ENCODE measurements at places on chromosomes 12 and 14.

DNA sequence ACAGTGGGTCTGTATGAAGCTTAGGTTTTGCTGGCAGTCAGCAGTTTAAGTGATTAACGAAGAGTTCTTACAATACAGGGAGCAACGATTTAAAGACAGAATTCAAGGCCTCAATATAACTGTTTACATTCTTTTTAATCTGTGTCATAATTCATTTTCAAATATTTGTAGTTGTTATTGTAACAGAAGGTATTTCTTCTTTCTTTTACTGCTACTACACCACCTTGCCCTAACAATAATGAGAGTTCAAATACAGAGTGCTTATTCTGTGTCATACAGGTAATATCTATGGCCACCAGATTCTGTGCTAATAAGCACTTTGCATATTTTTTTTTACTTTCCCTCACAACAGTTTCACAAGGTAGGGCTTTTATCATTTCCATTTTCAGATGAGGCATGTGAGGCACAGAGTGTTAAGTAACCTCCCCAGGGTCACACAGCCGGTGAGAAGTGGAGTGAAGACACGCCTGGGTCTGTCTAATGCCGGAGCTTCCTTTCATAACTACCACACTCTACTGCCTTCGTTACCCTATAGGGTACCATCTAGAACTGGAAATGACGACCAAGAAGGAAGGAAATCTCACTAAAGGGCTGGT, 81.9 kb downstream of the PELI2 start:
- DNase-seq, result no peak

DNA sequence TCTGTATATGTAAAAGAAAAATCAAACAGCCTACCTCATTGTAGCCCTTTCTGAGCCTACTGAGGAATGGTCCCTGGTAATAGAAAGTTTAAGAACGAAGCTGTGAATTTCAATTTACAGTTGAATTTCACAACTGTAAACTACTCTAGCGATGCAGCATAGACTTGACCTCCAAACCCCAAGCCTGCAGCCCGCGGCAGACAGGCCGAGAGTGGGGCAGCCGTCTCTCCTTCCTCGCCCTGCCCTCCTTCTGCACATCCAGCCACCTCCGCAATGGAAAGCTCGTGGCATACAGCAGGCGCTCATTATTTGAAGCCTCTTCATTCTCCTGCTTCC, 15.3 kb downstream of the RNASE2 start:
- no peak for DNase-seq

GRCh38 chr12:42750356-42750755, 160.8 kb upstream of the PRICKLE1 start:
- no peak for DNase-seq

DNA sequence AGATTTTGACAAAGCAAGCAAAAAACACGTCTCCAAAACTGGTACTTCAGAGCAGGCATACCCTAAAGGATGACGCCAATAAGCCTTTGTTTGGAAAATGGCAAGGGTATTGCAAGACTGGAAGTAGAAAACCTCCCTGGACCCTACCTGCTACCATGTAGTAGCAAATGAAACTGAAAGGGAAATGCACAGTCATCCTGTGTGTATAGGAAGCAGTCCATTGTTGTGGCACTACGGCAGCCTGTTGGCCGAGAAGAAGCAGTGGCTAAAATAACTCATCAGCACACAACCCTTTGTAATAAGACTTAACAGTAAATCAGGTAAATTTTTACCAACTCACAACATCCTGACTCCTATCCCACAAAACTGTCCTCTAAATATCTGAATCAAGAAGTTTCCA, 386.4 kb downstream of the RGS6 start:
- no peak for DNase-seq

- DNase-seq, result no peak
Measured at GRCh38 chr12:70260646-70261045, 17.4 kb downstream of the CNOT2 start.

DNA sequence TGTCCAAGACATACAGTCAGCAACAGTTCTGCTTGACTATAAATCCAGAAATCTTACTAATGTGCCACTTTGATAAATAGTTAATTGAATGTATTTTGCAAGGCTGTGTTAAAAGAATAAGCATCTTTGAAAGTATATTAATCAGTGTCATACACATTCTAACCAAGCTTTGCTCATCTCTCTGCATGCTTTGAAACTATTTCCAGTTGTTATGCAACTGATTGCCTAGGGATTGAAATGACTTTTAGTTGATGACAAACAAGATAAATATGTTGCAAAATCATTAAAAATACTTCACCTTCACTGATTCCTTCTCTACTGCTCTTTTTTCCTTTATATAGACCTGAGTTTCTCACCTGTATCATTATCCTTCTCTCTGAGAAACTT, 91.3 kb downstream of the AEBP2 start:
- no peak for DNase-seq

GRCh38 chr12:112815589-112816321, 24.2 kb downstream of the RPH3A start:
- DNase-seq, result no peak

- no peak for DNase-seq
Measured at GRCh38 chr12:89636776-89637160, 71.9 kb downstream of the ATP2B1 start.

GRCh38 chr14:100487304-100487703, 99.9 kb downstream of the BEGAIN start:
- DNase-seq, result no peak

DNA sequence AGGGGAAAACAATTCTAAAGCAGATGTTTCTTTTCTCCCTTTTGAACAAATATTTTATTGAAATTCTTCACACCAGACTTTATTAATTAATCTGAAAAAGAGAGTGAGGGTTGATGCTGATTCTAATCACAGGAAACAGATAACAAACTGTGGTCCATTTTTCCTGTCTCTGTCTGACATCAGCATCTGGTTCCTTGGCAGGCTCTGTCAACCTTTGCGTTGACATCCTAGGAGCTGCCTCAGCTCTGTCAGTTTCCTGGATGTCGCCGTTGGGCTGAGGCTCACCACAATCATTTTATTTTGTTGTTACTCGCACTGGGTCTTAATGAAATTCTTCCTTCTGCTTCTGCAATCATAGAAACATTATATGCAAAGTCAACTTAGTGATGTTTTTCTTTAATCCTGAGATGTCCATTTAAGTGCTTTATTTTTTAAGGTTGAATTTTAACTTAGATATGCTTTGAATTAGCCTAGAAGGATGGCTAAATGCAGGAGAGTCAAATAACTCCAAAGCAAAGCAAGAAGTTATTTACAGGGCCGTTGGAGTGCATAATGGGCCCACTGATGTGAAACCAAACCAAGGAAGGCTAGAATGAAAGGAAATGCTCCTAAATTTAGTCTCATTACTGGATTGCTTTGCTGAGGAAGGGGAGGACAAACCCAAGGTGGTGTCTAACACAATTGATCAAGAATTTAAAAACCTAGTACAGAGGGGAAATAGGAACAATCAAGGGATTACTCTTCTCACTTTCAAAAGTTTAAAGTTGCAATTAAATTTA, 542.4 kb downstream of the FLRT2 start:
- no peak for DNase-seq

DNA sequence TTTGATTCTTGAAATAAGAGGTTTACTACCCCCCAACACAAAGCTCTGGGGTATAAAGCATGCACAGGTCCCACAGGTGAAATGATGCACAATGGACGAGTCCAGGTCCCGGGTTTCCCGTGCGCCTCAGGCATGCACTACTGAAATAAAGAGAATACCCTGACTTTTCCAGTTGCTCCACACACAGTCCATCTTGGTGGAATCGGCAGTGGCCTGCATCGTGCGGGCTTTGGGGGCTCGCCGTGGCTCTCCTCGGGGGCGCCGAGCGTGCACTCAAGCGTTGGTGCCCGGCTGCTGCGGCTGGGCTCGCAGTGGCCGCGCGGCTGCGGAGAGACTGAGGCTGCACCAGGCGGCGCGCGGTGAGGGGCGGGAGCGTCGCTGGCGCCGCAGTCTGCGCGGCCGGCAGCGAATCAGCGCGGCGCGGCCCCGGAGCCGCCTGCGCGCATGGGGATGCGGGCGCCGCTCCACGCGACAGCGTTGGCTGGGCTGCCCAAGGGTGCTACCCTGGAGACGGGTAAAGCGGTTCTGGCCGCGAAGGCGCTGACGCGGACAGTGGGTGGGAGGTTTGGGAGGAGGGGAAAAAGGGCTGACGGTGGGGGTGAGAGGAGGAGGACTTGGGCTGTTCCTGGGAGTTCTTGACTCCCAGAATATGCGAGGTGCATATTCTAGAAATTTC, 53.8 kb upstream of the CCDC175 start:
- no peak for DNase-seq

GRCh38 chr12:92503029-92503931, 199.5 kb upstream of the PLEKHG7 start:
- peak; percentile 33 for DNase-seq

DNA sequence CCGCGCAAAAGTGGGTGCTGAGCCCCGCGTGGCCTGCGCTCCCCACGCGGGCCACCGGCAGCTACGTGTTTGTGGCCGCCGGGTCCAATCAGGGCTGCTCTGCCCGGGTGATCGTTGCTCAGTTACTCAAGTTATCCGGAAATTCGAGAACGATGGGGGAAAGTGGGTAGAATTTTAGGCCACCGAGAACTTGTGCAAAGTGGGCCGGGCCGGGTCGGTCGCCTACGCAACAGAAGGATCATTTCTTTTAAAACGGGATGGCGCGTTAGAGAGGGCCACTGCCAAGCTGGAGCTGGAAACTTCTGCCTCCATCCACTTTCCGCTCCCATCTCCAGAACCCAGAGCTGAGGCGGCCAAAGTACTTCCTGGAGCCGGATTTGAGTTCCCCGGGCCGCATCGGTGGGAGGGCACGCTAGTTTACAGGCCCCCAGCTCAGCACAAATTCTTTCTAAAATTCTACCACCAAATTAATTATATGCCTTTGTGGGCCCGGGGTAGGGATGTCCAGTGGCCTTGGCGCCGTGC, 3.5 kb downstream of the RFX4 start:
- DNase-seq, result no peak

DNA sequence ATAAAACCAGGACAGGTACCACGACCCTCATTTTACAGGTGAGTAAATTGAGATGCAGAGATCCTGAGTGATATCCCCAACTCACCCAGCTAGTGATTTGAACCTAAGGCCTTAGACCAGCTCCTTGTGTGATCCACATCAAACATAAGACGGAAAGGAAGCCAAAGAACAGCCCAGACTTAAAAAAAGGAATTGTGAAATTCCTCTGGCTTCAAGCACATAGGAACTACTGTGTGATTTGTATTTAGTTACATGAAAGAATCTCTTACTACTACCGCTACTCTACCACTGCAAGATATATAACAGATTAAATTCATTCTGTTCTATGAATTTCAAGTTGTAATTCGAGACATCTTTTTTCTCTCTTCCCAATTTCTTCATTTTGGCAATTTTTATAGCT, 10.5 kb downstream of the E2F7 start:
- no peak for DNase-seq

- no peak for DNase-seq
Measured at GRCh38 chr12:131872154-131873051, 22.0 kb upstream of the ULK1 start.

DNA sequence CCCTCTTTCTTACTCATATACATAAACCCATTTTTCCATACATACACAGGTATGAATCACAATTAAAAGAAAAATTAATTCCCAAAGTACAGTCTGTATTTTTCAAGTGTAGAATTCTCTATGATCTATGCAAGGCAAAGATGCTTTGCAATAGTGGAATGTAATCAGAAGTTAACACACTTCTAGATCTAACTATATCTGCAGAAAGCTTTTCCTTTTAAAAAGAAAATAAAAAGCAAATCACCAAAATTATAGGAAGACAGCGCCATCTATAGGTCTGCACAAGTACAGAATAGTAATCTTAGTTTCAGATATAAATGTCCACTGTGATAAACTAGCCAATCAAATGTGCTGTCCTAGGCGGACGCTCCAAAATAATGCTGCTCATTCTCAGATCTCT, 22.0 kb downstream of the SLC25A21 start:
- DNase-seq, result no peak

DNA sequence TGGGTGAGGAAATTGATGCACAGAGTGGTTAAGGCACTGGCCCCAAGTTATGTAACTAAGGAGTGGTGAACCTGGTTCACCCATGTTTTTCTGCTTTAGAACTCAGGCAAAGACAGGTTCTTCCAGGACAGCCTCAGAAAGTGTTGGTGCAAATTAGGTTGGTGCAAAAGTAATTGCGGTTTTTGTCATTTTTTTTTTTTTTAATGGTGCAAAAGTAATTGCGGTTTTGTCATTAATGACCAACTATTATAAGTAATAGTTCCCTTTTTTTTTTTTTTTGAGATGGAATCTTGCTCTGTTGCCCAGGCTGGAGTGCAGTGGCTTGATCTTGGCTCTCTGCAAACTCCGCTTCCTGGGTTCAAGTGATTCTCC, 5.2 kb upstream of the SSH1 start:
- no peak for DNase-seq

GRCh38 chr14:106302661-106303060, 776.3 kb downstream of the TMEM121 start:
- no peak for DNase-seq

GRCh38 chr14:54350203-54350602, 46.6 kb upstream of the CDKN3 start:
- no peak for DNase-seq

DNA sequence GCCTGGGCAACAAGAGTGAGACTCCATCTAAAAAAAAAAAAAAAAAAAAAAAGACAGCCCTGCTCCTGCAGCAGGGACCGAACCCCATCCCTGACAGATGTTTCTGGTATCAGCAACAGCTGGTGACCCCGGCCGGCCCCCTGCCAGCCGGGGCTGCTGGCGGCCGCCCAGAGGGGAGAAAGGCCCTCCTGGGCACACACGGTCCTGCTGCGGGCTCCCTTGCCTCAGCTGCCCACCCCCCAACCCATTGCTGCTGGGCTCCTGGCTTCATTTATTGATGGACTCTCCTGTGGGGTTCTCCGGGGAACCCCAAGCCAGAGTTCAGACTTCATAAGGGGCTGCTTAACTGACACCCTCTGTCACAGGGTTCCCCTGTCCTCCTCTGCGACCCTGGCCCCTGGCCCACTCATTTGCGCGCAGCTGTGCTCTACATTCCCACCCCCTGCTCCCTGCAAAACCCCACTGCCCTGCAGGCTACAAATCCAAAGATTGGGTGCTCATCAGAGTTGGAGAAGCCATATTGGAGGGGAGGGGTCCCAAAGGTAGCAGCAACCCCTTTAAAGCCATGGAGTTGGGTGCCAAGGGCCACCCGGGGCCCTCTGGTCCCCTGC, 103.6 kb upstream of the RTL1 start:
- no peak for DNase-seq

DNA sequence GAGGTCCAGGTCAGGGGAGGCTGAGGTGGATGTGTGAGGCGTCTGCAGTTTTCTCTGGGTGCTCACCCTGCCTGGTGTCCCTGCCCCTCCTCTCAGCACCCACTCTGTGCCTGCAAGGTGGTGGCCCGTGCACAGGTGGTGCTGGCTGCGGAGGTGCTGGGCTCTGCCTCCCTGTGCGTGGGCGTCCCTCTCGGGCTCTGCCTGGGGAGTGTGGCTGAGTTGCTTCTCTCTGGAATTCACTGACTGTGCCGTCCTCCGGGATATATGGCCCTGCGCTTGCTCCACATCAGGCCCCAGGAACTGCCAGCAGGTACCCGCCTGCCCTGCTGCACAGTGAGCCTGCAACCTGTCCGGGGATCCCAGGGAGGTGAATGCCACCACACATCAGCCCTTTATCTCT, 379.1 kb downstream of the TMEM121 start:
- no peak for DNase-seq

GRCh38 chr14:74299061-74299545, 3.6 kb downstream of the ABCD4 start:
- DNase-seq, result no peak
